Vagina (tissue), 2 donors: ENCODE measurements at places on chromosomes 7 and 10.

DNA sequence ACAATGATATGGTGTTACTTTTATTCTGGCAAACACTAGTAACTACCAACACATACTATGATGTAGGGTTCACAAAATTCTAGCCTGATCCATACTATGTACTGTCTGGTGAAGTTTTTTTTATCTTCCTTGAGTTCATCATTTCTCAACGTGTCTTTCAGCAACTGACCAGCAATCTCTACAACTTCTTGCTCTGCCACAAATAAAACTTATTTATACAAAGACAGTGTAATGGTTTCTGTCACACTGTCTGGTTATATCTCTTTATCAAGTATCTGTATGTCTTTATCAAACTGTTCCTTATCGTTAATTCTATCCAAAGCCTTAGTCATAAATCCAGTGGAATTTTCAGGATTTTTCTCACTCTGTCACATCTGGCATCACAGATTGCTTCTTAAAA lies 69.7 kb downstream of the CUL2 start:
- no peak for DNase-seq
- peaks cover 8% of the 10 kb centered on the region for H3K4me1 ChIP-seq
- no peak overlapping the region for H3K4me3 ChIP-seq
- H3K27ac ChIP-seq = no peak overlapping the region
- no peaks in the 10 kb centered on the region for H3K36me3 ChIP-seq

DNA sequence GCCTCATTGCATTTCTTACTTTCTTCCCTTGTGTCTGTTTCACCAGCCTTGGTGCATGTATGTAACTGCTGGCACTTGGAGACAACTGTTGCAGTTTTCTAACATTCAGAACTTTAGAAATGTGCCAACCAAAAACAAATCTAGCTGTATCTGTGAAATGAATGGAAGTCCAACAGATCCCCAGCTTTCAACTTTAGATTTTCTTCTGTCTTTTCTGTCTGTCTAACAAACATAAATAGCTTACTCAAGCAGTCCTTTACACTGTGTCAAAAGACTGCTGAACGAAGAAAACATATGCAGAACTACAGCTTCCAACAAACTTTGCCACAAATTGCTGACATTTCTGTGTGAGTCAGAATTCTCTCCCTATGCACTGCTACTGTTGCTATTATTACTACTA lies 30.9 kb downstream of the SORCS1 start:
- H3K27me3 ChIP-seq = no peaks in the 10 kb centered on the region
- no peaks in the 10 kb centered on the region for H3K36me3 ChIP-seq
- no peak for DNase-seq
- no peak overlapping the region for H3K4me3 ChIP-seq
- H3K4me1 ChIP-seq = no peaks in the 10 kb centered on the region
- no peak overlapping the region for H3K27ac ChIP-seq

- no peaks in the 10 kb centered on the region for H3K27me3 ChIP-seq
- no peaks in the 10 kb centered on the region for H3K36me3 ChIP-seq
- H3K27ac ChIP-seq = no peak overlapping the region
- no peaks in the 10 kb centered on the region for H3K4me1 ChIP-seq
These were observed 101.6 kb downstream of the C10orf90 start for GRCh38 chr10:126568809-126569385.

GRCh38 chr10:81303656-81304055 lies 571.3 kb upstream of the NRG3 start:
- no peaks in the 10 kb centered on the region for H3K27me3 ChIP-seq
- H3K4me1 ChIP-seq = no peaks in the 10 kb centered on the region
- H3K4me3 ChIP-seq = no peak overlapping the region
- H3K36me3 ChIP-seq = no peaks in the 10 kb centered on the region
- H3K27ac ChIP-seq = no peak overlapping the region

GRCh38 chr7:35624299-35625186 lies 70.4 kb downstream of the HERPUD2 start:
- no peaks in the 10 kb centered on the region for H3K36me3 ChIP-seq
- no peak overlapping the region for H3K27ac ChIP-seq
- no peaks in the 10 kb centered on the region for H3K4me1 ChIP-seq
- H3K4me3 ChIP-seq = no peak overlapping the region
- H3K27me3 ChIP-seq = no peaks in the 10 kb centered on the region

GRCh38 chr10:11252887-11253286 lies 235.2 kb downstream of the CELF2 start:
- H3K4me3 ChIP-seq = no peak overlapping the region
- DNase-seq = no peak
- no peaks in the 10 kb centered on the region for H3K36me3 ChIP-seq
- no peaks in the 10 kb centered on the region for H3K4me1 ChIP-seq
- H3K27me3 ChIP-seq = no peaks in the 10 kb centered on the region

- peaks cover 28% of the 10 kb centered on the region for H3K4me1 ChIP-seq
- no peaks in the 10 kb centered on the region for H3K36me3 ChIP-seq
- H3K27me3 ChIP-seq = no peaks in the 10 kb centered on the region
- no peak overlapping the region for H3K27ac ChIP-seq
These were observed 25.9 kb downstream of the PRKG1 start for GRCh38 chr10:51100221-51100620.

DNA sequence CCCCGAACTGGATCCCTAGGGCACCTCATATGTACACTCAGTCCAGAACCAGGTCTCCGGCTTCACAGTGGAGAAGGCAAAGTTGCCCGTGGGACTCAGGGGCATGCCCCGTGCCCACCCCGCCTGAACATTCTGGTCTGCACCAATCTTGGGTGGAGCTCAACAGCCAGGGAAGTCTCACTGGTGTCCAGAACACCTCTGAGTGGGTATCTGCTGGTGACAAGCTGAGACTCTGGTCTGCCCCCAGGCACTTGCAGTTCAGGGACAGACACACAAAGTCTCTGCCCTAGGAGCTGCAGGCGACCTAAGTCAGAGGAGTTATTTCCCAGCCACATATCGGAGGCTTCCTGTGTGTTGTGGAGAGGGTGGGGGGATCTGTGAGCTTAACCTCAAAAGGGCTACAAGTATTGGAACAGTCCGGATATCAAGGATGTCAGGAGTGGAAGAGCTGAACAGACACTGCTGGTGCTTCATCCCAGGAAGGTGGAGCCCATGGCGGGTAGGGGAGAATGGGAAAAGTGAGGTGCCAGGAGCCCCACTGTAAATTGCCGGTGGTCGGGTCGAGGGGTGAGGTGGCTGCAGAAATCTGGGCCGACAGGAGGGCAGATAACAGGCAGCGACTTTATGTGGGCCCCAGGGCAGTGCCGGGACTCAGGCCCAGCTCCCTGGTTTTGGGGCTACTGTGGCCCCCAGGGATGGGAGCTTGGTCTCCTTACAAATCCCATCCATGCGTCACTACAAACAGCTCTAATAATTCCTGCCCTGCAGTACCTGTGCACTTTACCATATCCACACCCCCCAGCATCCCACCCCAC lies 8.6 kb upstream of the TLX1 start:
- H3K27me3 ChIP-seq = peaks cover 20% of the 10 kb centered on the region
- H3K36me3 ChIP-seq = no peaks in the 10 kb centered on the region
- no peak overlapping the region for H3K27ac ChIP-seq
- peaks cover 18% of the 10 kb centered on the region for H3K4me1 ChIP-seq

DNA sequence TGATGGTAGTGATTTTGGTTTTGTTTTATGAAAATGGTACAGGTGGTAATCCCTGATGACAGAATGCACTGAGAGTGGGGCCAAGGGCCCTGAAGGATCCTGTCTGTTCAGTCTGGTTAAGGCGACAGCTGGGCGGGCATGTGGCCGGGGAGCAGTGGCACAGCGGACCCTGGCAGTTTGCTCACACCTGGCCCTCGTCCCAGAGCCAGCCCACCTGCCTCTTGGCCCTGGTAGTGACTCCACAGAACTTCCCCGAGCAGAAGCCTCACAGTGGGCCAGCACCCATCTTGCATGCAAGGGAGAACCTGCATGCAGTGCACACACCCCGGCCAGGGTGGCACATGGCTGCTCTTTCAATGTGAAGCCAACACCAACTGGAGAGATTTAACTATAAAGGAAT lies 82.8 kb downstream of the ALOX5 start:
- no peak overlapping the region for H3K4me3 ChIP-seq
- H3K36me3 ChIP-seq = peaks cover 41% of the 10 kb centered on the region
- no peaks in the 10 kb centered on the region for H3K27me3 ChIP-seq
- H3K27ac ChIP-seq = no peak overlapping the region

DNA sequence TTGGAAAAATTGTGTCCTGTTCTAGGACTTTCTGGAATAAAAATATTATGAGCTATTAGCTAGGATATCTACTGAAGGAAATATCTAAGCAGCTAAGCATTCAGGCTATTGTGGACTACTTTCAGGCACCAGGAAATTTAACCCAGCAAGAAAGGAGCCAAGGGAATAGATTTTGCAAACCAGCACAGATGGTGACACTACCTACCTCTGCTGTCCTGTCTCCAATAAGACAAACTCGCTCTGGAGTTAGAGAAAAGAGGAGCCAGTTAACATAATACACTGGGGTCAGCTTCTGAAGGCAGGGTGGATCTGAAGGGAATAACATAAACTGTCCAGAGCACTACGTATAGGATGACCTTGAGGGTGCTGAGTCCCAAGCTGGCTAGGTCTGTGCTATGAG lies 223.7 kb upstream of the PRSS58 start:
- DNase-seq = no peak
- no peaks in the 10 kb centered on the region for H3K4me1 ChIP-seq
- H3K27me3 ChIP-seq = no peaks in the 10 kb centered on the region

- peaks cover 30% of the 10 kb centered on the region for H3K4me1 ChIP-seq
- H3K36me3 ChIP-seq = no peaks in the 10 kb centered on the region
- H3K27ac ChIP-seq = no peak overlapping the region
These were observed 97.0 kb downstream of the CABCOCO1 start for GRCh38 chr10:61759751-61760150.

DNA sequence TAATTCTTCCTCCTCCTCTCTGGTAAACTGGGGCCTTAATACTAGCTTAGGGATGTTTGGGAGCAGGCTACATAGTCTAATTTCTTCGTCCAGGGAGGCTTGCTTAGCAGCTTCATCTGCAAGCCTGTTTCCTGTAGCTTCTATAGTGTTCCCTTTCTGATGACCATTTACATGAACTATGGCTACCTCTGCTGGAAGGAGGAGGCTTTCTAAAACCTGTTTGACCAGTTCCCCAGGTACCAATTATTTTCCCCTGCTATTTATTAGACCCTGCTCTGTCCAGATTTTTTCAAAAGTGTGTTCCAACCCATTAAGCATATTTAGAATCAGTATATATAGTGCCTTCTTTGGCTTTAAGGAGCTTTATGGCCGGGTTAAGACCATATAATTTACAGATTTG lies 38.8 kb upstream of the DNAH11 start:
- H3K27ac ChIP-seq = no peak overlapping the region
- no peak overlapping the region for H3K4me3 ChIP-seq
- H3K36me3 ChIP-seq = no peaks in the 10 kb centered on the region
- no peaks in the 10 kb centered on the region for H3K27me3 ChIP-seq

DNA sequence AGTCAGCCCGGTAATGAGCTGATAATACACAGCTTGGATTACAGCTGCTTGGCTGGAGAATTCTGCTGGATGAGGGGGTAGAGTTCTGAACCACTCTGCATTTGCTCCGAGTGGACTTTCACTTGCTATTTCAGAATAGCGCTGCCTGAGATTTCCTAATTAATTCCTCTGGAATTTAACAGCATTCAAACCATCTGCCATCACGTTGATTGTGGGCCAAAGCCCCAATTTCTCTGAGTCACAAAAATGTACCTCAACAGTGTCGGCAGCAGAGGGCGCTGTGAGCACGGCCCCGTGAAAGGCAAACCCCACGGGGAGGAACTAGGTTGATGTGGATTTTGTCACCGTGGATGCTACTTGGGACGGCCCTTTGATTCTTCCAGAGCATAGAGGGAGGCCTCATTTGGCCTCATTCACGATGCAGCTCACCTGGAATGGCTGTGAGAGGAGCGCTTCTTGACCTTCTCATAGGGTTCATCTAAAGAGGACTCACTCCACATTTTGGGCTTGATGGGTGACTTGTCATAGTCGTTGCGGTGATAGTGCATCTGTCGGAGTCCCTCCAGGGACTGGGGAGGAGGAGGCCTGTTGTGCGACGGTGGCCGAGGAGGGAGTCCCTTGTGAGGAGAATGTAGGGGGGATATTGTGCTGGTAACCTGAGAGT lies 73.3 kb downstream of the PRPF18 start:
- H3K4me1 ChIP-seq = peaks cover 20% of the 10 kb centered on the region
- no peak overlapping the region for H3K4me3 ChIP-seq
- no peaks in the 10 kb centered on the region for H3K27me3 ChIP-seq
- H3K36me3 ChIP-seq = peaks cover 10% of the 10 kb centered on the region
- DNase-seq = no peak

DNA sequence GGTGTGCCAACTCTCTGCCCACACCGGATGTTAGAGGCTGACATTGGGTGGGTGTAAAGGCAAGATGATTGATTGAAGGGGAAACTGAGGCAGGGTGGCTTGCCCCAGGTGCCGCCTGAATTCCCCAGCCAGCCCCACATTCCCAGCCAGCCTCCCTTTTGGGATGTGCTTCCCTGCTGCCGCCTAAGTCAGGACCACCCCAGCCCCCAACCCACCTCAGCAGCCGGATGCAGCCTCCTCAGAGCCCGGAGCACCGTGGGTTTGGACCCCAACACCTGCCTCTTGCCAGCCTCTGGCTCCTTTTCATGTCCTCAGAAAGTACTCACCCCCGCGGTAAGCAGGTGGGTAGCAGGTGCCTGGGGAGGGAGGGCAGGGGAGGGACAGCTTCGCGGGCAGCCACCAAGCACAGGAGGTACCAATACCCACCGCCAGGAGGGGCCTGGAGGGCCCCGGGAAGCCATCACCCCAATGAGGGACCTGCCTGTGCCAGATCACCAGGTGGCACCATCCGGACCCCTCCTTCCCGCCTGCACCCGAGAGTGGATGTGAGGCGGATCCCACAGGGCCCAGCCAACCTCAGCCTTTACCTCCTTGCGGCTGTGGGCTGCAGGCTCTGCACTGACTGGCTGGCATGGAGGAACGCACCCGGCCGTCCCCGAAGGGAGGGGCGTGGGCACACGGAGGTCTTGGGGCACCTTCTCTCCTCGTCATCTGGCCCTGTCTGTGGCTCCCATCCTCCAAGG lies 60.5 kb downstream of the PWWP2B start:
- no peak for DNase-seq
- no peak overlapping the region for H3K4me3 ChIP-seq
- no peaks in the 10 kb centered on the region for H3K36me3 ChIP-seq
- no peak overlapping the region for H3K27ac ChIP-seq
- peaks cover 29% of the 10 kb centered on the region for H3K4me1 ChIP-seq
